ENCODE measurements at places on chromosomes 3 and 15.

- DNase-seq, result no peak
Observed at GRCh38 chr3:167564612-167565011, 89.1 kb downstream of the WDR49 start.

GRCh38 chr3:10708216-10708893 is 107.7 kb upstream of the SLC6A11 start:
- no peak for DNase-seq

- no peak for DNase-seq
Observed at GRCh38 chr3:126103121-126104027, 19.4 kb upstream of the SLC41A3 start.

GRCh38 chr3:140467796-140468315 is 210.0 kb upstream of the TRIM42 start:
- DNase-seq, result no peak

DNA sequence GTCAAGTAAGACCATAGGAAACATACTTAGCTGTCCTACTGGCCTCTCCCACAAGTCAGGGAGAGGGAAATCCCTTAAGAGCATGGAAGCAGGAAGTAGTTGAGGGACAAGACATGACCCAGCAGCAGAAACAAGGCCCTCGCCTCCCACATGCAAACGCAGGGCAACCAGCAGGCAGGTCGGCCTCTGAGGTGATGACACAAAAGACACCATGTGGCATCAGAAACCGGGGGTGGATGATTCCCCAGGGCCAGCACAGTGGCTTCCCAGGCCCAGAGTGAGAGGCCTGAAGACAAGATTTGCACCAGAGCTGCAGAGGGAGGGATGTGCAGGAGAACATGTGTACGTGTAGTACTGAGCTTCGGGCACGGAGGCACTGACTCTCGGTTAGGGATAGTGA is 26.3 kb downstream of the PXYLP1 start:
- no peak for DNase-seq

- no peak for DNase-seq
Observed at GRCh38 chr3:190088890-190089289, 31.8 kb downstream of the P3H2 start.
